ENCODE measurements at places on chromosomes 5 and 9.
A peak's percentile ranks its signal among the peaks of the same experiment; 100 is the strongest.

GRCh38 chr5:103467831-103468230 lies 94.8 kb downstream of the NUDT12 start:
- DNase-seq, result no peak

- peak; percentile 86 for DNase-seq
These were observed 50.2 kb upstream of the ASTN2 start for GRCh38 chr9:117464941-117465616.

- DNase-seq, result no peak
These were observed 43.0 kb upstream of the GAS1 start for GRCh38 chr9:86990290-86990689.

DNA sequence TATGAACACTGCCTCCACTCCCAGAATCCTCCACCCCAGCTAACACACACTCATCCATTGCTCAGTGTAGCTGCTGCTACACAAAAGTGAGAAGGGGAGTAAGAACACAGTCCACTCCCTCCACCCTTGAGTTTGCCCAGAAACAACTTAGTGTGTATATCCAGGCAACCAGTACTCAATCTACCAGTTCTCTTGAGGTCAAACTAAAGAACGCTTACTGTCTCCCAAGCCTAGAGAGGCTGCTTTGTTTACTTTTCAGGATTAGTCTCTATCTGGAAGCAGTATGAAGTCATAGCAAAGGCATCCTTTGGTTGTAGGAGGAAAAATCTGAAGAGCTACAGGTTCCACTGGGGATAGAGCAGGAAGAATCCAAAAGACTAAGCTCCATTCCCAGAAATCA lies 296.3 kb downstream of the KCNN2 start:
- no peak for DNase-seq

DNA sequence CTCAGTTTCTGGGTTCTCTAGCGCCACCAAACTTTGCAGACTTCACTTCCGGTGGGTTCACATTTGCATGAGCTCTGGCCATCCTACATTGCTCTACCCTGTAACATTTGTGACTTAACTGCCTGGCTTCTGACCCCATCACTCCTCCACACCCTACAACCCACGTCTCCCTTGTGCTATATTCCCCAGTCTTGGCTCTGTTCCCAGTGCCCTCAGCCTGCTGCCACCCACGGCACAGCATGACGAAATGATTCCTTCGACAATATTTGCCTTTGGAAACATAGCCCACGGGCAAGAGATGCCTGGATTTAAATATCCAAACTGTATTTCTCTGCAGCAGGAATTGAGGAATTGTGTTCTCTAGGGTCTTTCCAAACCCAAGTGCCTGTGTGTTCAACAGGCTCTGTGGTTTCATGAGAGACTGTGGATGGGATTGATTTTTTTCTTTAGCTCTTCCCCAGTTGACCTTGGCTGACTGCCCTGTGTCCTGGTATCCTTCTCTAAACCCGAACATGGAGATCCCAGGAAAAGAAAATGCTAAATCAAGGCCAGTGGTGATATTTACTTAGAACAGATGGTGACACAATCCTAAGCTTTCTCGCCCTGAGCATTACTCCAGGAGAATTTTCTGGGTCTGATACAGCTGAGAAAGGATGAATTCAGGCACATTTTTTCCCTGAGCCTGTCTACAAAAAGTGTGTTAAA lies 44.4 kb upstream of the GRIA1 start:
- DNase-seq, result peak; percentile 3

GRCh38 chr9:93953496-93954433 lies 1.4 kb downstream of the BARX1 start:
- no peak for DNase-seq

- DNase-seq, result no peak
These were observed 4.9 kb upstream of the MAPK9 start for GRCh38 chr5:180296771-180297170.

DNA sequence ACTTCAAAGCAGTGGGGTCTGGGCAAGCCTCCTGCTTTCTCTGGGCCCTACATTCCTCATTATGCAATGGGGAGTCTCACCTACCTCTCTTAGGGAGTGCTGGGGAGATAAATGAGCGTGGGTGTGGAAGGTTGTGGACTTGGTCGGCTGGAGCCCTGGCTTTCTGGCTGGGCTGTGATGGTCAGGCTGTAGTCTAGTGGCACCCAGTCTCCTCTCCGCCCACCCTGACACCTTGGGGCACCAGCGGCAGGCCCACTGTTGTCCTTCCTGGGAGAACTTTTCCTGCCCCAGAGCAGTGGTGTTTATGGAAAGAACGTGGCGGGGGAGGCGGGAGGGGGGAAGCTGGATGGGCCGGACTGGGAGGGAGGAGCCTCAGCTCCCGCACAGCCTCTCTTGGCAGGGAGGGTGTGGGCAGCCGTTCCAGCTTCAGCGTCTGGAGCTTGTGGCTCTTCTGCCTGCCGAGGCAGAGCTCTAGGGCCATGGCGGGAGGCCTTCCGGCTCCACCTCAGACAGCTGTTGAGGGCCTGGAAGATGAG lies 4.1 kb downstream of the PTGS1 start:
- no peak for DNase-seq

- no peak for DNase-seq
These were observed 107.4 kb downstream of the TUSC1 start for GRCh38 chr9:25570802-25571201.

DNA sequence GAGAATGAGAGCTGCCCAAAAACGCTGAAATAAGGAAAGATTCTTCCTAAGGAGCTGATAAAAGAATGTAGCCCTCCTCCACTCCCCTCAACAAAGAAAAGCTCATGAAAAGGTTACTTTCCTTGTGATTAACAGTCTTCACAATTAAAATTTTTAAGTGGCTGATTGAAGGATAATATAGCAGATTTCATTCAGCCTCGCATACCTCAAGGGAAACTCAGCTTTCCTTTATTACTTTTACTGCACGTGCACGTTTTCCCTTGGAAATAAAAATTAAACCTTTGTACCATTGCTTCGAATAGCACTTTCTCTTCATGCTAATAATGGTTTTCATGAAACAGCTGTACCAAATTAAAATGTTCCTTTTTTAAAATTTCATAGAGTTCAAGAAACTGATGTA lies 234.0 kb upstream of the GRAMD2B start:
- DNase-seq, result no peak

DNA sequence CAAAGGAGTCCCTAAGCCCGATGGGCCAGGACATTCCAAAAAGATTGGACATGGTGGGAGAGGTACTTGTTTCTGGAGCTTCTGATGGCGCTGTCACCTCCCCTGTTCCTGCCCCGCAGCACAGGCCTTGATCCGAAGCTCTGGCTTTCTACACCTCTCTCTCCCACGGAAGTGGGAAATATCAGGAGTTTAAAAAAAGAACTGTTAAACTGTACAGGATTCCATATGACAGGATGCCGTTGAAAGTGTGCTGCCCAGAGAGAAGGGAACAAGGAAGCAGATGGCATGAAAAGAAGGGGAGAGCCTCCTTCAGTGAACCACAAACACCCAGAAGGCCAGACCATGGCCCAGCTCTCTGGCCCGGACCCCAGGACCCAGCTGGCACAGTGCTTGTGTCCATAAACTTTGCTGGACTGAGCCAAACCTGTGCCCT lies 26.8 kb upstream of the SLC2A8 start:
- no peak for DNase-seq

- DNase-seq, result no peak
These were observed 56.9 kb downstream of the KIF24 start for GRCh38 chr9:34272101-34272541.

GRCh38 chr9:134644725-134645606 lies 3.4 kb downstream of the COL5A1 start:
- DNase-seq, result no peak

GRCh38 chr9:4574657-4575243 lies 84.5 kb downstream of the SLC1A1 start:
- DNase-seq, result no peak

- no peak for DNase-seq
These were observed 120.7 kb downstream of the PAPPA start for GRCh38 chr9:116274293-116274692.

DNA sequence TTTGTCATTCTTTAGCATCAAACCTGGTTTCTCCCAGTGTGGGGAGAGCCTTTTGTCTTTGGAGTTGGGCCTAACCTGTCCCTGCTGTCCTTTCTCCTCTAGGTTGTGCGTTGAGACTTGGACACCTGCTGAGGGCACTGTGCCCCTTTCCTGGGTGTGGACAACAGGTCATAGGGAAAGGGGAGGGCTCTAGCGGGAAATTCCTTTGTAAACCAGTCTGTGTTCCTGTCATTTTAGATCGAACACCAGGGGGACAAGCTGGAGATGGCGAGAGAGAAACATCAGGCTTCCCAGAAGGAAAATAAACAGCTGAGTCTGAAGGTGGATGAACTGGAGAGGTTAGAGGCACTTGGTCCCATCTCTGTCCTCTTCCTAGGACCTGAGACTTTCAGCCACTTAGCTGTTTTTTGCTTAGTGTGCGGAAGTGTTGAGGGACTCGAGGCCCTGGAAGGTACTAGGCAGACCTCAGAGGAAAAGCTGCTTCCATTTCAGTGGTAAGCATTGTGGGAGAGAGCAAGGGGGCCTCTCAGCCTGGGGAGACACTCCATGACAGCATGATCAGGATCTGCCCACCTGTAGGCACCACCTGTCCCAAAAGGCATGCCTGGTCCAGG lies 8.6 kb upstream of the GLE1 start:
- DNase-seq, result no peak

- DNase-seq, result no peak
These were observed 83.8 kb upstream of the GNA14 start for GRCh38 chr9:77731930-77732329.

GRCh38 chr9:124733964-124734740 lies 37.0 kb downstream of the NR6A1 start:
- DNase-seq, result no peak

GRCh38 chr9:89444274-89444673 lies 53.6 kb downstream of the SEMA4D start:
- DNase-seq, result no peak

DNA sequence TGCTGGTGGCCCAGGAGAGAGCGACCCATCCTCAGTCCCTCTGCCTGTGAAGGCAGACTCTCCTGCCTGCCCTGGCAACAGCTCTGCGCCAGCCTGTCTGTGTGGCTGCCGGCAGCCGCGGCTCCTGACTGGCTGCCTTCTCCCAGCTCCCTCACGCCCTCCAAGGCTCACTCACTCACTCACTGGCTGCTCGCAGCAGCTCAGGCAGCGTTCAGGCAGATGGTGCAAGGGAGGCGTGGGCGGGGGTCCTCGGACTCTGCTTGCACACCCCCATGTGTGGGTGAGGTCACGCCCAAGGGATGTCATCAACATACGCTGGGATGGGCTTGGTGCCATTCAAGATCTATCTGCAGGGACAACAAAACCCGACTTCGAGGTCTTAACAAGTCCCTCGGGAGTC lies 66.7 kb downstream of the DAB2IP start:
- DNase-seq, result peak; percentile 84

- no peak for DNase-seq
These were observed 41.6 kb downstream of the FAM81B start for GRCh38 chr5:95432779-95433178.

DNA sequence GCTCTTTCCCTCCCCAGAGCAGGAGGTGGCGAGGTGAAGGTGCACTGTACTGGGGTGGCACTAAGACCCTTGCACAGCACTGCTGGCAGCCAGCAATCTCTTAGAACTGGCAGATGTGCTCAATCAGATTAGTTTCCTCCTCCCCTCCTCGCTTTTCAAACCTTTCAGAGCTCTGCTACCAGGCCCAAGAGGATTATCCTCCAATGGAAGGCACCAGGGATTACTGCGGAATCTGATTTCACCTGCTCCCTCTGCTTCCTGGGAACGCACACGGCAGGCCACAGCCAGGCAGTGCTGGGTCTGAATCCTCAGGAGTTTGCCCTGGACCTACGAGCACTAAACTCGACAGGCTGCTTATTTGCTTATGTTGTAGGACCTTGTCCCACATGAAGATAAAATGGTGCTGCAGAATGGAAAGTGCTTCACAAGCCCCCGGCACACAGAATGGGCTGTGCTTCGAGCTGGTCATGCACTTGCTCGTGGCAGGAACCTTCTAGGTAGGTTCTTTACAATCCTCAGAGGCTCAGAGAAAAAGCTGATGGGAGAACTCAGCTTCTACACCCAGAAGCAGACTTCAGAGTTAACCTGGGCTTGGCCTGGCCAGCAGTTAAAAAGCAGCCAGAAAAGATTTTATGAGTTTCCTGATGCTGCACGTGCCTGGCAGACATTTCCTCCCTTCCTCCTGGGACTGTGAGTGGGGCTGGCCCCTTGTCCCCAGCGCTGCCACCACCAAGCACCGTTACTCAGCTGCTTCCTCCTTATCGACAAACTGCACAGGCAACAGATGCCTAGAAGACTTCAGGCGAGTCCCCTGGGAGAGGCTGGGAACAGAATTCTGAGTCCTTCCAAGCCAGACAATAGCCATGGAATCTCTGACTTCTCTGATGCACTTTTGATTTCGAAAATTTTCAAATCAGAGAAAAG lies 33.1 kb downstream of the FABP6 start:
- no peak for DNase-seq

GRCh38 chr9:135989722-135990467 lies 28.7 kb upstream of the UBAC1 start:
- peak; percentile 43 for DNase-seq

DNA sequence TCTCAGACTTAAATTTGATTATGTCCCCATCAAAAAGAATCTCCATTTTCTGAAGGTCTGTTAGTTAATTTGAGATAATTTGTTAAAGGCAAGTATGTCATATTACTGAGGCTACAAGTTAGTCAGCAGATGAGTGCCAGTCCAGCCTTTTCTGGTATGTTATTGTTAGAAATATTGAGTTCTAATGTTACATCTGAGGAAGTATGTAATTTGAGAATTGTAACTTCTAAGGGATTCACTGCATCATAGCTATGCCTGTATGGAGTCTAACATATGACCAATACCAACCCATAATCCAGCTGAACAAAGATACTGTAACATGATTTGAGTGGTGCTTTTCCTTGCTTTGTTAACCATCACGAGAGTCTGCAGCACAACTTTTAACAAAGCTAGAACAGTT lies 13.9 kb downstream of the SLC23A1 start:
- DNase-seq, result no peak

DNA sequence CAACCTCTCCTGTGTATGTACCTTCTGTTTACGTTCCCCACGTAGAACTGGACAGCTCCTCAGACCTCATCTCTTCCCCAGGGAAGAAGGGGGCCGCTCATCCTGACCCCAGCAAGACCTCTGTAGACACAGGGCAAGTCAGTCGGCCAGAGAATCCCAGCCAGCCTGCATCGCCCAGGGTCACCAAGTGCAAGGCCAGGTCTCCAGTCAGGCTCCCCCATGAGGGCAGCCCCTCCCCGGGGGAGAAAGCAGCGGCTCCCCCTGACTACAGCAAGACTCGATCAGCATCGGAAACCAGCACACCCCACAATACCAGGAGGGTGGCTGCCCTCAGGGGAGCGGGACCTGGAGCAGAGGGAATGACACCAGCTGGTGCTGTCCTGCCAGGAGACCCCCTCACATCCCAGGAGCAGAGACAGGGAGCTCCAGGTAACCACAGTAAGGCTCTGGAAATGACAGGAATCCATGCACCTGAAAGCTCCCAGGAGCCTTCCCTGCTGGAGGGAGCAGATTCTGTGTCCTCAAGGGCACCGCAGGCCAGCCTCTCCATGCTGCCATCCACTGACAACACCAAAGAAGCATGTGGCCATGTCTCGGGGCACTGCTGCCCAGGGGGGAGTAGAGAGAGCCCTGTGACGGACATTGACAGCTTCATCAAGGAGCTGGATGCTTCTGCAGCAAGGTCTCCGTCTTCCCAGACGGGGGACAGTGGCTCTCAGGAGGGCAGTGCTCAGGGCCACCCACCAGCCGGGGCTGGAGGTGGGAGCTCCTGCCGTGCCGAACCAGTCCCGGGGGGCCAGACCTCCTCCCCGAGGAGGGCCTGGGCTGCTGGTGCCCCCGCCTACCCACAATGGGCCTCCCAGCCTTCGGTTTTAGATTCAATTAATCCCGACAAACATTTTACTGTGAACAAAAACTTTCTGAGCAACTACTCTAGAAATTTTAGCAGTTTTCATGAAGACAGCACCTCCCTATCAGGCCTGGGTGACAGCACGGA lies 86.7 kb downstream of the GOLPH3 start:
- no peak for DNase-seq

GRCh38 chr5:154418344-154418820 lies 27.4 kb upstream of the SAP30L start:
- no peak for DNase-seq
